CD4-positive, CD25-positive, alpha-beta regulatory T cell (primary cell): ENCODE measurements at places on chromosomes 2 and 18.

DNA sequence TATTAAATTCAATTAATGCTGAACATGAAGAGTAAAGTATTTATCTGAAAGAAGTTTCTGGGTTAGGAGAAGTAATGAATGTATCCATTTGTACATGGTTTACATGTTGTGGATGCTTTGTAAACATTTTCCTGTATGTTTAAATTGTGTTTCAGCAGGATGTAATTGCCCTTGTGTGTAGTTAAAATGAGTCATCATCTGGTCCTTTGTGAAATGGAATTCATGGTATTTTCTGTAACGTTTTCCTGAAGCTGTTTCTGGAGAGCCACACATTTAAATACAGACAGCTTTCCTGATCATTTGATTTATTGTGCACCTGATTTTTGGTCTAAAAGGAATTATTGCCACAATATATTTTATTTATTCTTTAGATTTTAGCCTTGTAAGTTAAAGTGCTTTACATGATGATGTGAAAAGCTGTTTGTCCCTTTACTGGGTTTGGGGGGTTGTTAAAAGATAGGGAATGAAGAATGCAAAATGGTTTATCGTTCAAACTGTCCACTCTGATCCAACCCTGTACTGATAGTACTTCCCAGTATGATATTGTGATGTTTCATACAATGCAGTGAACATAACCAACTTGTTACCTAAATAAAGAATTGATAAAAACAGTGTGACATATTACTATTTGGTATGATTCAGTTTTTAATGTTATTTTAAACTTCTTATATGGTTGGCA lies 41.7 kb upstream of the SLC3A1 start:
- DNase-seq, result no peak

GRCh38 chr2:220293966-220294365 lies 666.5 kb downstream of the SLC4A3 start:
- no peak for DNase-seq

- DNase-seq, result no peak
These were observed 75.6 kb downstream of the MOB4 start for GRCh38 chr2:197591339-197592072.

DNA sequence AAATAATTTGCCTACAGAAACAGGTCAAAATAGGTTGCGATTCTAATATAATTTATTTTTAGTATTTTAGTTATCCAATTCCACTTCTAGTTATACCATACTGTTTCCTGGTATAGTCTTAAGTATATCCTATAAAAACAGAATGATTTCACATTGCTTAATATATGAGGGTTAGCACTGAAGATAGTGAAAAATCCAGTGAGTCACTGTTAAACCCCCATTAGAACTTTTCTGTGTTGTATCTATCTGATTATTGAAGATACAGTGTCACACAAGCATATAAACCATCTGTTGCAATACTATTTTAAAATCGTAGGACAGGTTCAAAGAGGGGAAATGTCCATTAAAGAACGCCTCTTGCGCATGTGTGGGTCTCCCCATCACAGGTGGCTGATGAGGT lies 110.0 kb downstream of the FEZ2 start:
- DNase-seq, result no peak

- DNase-seq, result peak; percentile 63
These were observed 98.8 kb downstream of the TRABD2A start for GRCh38 chr2:84781942-84782716.

DNA sequence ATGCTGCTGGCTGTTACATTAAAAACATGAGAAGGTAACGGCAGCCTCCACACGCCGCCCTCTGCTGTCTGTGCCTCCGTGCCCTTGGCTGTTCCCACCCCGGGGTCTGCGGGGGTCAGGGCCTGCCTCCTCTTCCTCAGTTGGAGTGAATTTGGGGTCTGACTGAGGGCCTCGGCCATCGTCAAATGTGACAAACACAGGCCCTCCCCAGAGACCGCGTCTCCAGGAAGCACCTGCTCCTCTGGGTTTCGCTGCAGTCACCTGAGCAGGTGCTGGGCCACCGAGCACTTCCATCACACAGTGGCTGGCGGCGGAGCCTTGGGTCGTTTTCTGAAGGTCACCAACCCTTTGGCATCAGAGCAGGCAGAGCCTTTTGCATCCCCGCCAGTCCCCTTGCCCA lies 70.9 kb downstream of the NFATC1 start:
- no peak for DNase-seq

DNA sequence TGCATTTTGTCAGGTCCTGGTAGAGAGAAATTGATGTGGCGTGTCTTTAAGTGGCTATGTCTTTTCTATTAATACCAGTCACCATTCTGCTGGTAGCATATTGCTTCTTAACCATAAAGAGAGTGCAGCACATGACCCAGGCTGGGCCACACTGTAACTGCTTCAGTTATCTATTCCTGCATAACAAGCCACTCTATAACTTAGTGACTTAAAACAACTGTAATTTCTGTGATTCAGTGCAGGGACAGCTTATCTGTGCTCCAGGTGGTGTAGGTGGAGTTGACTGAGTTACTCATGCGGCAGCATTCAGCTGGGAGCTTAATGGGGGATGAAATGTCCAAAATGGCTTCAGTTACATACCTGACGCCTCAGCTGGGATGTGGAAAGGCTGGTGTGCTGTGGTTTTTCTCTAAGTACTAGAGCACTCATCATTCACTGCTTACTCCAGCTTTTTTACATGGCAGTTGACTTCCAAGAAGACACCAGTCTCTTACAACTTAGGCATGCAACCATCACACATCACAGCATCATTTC lies 742.4 kb downstream of the SATB2 start:
- DNase-seq, result no peak

GRCh38 chr2:184562532-184562931 lies 35.8 kb upstream of the ZNF804A start:
- DNase-seq, result no peak

DNA sequence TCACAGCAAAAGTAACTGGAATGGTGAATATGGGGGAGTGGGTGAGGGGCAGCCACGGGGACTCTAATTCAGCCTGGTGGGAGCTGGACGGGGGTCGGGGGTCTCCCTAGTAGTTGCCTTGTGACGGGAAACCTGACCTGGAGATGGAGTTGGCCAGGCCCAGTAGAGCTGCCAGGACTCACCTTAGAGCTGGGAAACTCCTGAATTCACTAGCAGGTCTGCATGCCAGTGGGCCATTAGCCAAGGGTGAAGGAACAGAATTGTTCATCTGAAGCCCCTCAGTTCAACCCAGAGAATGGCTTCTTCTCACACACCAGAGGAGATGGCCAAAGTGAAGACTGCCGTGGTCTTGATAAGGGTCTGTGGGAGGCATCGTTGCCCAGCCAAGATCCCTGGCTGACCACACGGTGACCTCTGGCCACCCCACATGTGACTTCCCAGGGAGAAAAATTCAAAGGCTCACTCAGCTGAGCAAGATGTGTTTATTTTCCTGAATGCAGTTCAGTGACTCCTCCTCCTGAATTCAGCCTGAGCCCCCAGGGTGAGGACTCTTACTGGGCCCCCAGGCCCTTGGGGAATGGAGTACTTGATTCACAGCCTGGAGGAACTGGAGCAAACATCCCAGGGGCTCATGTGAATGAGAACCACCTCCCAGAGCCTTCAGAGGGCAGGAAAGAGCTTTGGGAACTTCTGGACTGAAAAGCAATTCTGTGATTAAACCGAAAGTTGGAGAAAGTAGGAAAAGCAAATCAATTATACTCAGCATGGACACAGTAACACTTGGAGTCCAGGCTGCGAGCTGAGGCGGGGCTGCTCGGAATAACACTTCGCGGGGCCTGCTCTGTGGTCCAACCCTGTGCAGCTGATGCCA lies 25.2 kb downstream of the MOCOS start:
- DNase-seq, result no peak

DNA sequence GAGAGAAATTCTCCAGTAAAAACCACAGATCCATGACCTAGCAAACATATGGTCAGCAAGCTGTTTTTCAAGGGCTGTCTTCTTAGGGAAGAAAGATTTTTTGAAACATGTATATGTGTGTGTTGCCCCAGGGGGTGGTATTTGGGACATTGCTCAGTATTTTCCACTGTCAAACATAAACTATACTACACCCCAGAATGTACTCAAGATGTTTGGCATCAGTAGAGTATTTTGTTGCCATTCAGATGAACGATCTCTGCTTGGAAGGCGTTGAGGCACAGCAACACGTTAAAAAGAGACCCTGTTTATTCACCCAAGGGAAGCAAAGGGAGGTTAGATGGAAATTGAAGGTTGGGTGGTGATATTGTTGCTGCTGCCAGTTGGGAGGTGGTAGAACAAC lies 30.0 kb downstream of the EEF1B2 start:
- no peak for DNase-seq

DNA sequence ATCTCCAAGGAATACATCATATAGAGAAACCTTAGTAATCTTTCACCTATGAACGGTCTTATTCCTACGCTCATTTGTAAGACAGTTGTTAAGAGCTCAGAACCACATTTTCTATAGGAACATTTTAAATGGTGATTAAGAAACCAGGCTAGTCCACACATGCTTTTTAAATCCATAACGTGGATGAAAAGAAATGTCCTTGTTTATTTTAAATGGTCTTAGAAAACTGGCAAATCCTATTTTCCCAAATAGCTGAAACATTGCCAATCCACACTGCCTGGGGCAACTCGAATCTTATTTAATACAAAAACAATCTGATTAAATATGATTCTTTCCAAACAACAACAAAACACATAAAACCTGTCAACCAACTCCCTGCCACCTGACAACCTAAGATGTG lies 23.7 kb downstream of the METTL8 start:
- DNase-seq, result no peak

GRCh38 chr2:130370490-130370889 lies 14.6 kb downstream of the PTPN18 start:
- DNase-seq, result peak; percentile 82

- DNase-seq, result no peak
These were observed 308.5 kb downstream of the NRXN1 start for GRCh38 chr2:50723286-50723938.

DNA sequence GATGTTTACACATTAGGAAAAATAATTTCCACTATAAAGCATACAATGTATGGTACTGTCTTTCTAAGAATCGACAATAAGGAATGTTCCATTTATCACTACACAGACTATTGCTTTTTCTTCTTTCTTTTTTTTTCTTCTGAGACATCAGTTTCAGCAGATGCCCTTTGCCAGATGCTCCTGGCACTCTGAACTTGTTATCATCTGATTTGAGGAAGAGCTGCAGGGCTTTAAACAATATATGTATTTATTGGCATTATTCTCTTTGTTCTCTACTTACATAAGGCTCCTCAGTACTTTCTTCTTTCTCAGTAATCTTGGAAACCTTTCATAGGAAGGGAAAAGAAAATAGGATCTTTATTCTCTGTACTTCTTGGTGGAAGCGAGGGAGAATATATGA lies 45.0 kb upstream of the AGPS start:
- DNase-seq, result no peak

GRCh38 chr2:240604939-240605716 lies 18.6 kb downstream of the CAPN10 start:
- no peak for DNase-seq

GRCh38 chr2:53353135-53354114 lies 414.2 kb upstream of the CHAC2 start:
- no peak for DNase-seq

DNA sequence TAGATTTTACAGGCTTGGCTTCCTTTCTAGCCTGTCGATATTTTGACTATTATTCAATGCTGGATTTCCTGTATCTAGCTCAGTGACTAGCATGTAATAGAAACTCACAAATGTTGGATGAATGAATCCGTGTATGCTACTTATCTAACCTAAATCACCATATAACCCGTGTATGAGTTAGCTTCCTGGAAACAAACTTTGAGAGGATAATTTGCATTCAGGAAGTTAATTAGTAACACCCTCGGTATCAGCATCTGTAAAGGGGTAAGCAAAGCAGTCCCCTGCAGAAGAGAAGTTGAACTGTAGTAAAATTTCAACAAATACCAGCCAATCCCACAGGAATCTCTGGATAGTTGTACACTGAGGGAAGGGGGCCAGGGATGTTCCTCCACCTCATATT lies 269.4 kb upstream of the LRATD1 start:
- no peak for DNase-seq

- DNase-seq, result no peak
These were observed 350.3 kb downstream of the MTX2 start for GRCh38 chr2:176619504-176619903.

- DNase-seq, result peak; percentile 35
These were observed 21.6 kb upstream of the SLC20A1 start for GRCh38 chr2:112623913-112624777.

DNA sequence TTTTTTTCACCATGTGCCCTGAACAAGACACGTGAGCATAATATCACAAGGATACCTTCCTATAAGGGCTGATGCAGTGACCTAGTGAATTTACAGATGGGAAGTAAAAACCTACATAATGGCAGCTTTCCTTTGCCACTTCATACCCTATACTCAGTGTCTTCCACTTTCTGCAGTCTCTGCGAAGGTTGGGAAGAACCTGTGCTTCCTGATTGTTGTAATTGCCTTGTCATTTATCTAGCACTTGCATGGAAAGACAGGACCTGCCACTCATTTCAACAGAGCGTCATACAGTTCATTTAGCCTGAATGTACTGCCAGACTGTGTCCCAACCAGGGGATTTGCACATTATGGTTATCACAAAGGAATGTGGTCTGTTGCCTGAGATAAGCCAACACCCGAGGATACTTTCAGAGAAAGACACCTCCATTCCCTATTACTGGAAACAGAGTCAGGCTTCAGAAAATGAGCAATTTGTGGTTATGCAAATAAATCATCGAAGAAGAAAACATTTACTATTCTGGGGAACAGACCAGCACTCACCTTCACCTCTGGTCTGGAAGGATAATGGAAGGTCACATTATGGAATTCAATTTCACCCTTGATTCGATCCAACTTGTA lies 55.0 kb downstream of the ABCB11 start:
- DNase-seq, result no peak

DNA sequence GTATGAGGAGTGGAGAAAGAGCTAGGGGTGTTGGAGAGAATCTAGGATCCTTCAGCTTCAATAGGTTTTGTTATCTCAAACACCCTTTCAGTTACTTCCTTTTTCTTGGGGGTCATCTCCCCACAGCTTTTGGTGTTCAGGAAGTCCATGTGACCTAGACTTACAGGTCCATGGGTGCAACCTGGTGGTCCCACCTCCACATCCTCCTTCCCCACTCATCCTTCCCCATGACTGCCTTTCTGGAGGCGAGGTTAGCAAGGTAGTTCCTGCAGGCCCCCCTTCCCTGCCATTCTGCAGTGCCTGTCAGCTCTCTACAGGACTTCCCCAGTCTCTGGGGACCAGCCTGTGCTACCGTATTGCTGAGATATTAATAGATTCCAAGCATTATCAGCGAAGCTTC lies 107.6 kb downstream of the TMEM17 start:
- DNase-seq, result no peak

DNA sequence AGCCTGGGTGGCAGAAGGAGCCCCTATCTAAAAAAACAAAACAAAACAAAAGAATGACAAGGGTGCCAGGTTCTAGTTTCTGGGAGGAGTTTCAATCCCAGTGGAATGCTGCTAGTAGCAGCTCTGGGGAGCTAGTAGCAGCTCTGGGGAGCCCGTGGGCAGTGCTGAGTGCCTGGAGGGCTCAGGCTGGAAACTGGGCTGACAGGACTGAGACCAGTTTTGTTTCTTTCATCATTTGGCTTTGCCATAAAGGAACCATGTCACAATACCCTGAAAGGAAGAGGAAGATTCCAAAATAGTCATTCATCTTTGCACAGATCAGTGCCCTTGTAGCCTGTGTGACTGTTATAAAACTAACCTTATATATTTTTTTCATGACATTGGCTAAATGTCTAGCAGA lies 10.6 kb downstream of the MFSD6 start:
- DNase-seq, result no peak

GRCh38 chr2:36271266-36271665 lies 84.3 kb upstream of the CRIM1 start:
- DNase-seq, result no peak
